ENCODE measurements at places on chromosomes 1 and 21. TPM values are rescaled to one million over a fixed set of nuclear protein-coding genes. Genes with fewer than 3 reads are reported as not detected.

- H3K36me3 ChIP-seq = no peaks in the 10 kb centered on the region
- H3K27me3 ChIP-seq = no peaks in the 10 kb centered on the region
- no peak overlapping the region for H3K4me3 ChIP-seq
- DNase-seq = peak; percentile 82
- H3K27ac ChIP-seq = peak overlapping the region; percentile 33
Measured at GRCh38 chr1:14476170-14476955, 122.1 kb upstream of the KAZN start.

- no peak overlapping the region for H3K27ac ChIP-seq
- H3K4me3 ChIP-seq = no peak overlapping the region
- H3K36me3 ChIP-seq = peaks cover 8% of the 10 kb centered on the region
- H3K27me3 ChIP-seq = no peaks in the 10 kb centered on the region
- DNase-seq = no peak
Measured at GRCh38 chr1:236865818-236866155, 70.7 kb downstream of the MTR start.

DNA sequence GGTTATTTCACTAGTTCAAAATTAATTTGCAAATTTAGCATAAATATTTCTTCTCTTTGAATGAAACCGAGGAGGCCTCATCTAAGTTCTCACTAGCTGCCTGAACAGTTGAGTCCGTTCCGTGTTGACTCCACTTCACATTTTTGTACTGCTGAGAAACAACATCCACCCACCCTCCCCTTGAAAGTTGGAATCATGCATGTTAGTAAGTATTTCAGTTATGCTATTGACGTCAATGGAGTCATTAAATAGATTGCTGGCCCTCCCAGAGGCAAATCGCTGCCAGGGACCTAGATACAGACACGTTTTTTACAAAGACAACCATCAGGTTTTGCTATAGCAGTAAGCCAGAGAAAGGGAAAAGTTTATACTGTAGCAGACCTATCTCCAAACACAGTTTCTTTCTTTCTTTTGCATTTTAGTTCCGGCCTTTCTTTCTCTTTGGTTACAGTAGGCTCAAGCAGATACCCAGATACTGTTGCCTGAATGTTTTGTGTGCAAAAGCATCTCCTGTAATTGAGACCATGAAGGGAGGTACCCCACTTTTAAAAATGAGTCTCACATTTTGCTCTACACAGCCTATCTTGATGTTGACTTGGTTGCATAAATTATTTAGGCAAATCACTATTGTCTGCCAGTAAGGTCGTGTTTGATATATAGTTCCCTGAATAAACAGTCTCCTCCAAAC lies 262.6 kb upstream of the SGIP1 start:
- H3K36me3 ChIP-seq = no peaks in the 10 kb centered on the region
- H3K4me3 ChIP-seq = peak overlapping the region; percentile 24
- no peaks in the 10 kb centered on the region for H3K27me3 ChIP-seq
- H3K4me1 ChIP-seq = peaks cover 17% of the 10 kb centered on the region

DNA sequence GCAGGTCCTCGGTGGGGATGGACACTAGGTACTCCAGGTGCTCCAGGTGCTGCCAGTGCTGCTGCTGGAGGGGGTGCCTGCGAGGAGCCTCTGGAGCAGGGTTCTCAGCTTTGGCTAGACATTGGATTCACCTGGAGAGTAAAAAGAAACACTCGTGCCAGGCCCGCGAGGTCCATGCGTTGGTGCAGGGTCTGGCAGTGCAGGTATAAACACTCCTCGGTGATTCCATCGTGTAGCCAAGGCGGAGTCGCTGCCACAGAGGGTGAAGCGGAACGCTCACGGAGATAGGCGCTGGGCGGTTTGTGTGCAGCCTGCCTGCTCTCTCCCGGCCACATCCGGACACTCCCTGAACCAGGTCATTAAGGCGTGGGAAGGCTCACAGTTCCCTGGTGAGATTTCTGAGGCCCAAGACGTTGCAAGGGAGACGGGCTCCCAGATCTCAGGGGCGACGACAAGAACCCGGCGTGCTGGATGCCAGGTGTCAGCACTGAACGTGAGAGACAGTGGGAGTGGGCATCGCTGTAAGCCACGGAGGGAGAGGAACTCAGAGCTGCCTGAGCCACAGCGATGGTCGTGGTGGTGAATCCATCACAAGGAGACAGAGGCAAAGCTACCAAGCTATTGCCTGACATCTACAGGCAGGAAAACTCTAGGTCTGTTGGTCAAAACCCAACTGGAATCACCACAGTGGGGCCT lies 17.2 kb upstream of the SUMO3 start:
- H3K36me3 ChIP-seq = no peaks in the 10 kb centered on the region
- no peaks in the 10 kb centered on the region for H3K27me3 ChIP-seq

LMX1A gene
- total RNA-seq = not detected

- H3K36me3 ChIP-seq = peaks cover 8% of the 10 kb centered on the region
- DNase-seq = no peak
- H3K4me3 ChIP-seq = no peak overlapping the region
- no peak overlapping the region for H3K27ac ChIP-seq
- H3K27me3 ChIP-seq = no peaks in the 10 kb centered on the region
Measured at GRCh38 chr1:225423518-225423855, 4.4 kb downstream of the LBR start.

- no peaks in the 10 kb centered on the region for H3K27me3 ChIP-seq
- H3K36me3 ChIP-seq = no peaks in the 10 kb centered on the region
- no peak overlapping the region for H3K27ac ChIP-seq
- no peaks in the 10 kb centered on the region for H3K4me1 ChIP-seq
- DNase-seq = no peak
- no peak overlapping the region for H3K4me3 ChIP-seq
Measured at GRCh38 chr1:63698001-63698838, 75.6 kb upstream of the ROR1 start.

CPT2 gene
- 12.7 TPM for total RNA-seq

DNA sequence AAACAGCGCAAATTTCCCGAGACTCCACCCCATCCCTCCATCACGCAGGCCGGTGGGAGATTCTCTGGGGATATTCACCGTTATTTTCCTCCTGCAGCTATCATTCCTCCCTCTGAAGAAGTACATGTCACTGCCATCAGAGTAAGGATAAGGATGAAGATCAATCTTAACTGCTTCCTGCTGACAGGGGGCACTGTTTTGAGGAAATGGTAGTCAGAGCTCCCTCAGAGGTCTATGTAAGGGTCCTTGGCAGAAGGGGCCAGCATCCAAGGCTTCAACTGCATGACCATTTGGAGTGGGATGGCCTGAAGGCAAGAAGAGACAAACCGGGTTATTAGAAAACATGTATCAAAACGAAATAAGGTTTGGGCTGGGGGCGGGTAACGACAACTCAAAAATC lies 111.5 kb downstream of the KCNK1 start:
- no peaks in the 10 kb centered on the region for H3K27me3 ChIP-seq
- H3K27ac ChIP-seq = no peak overlapping the region
- H3K4me1 ChIP-seq = no peaks in the 10 kb centered on the region
- DNase-seq = no peak
- no peaks in the 10 kb centered on the region for H3K36me3 ChIP-seq

WDR64 gene
- not detected for total RNA-seq

DNA sequence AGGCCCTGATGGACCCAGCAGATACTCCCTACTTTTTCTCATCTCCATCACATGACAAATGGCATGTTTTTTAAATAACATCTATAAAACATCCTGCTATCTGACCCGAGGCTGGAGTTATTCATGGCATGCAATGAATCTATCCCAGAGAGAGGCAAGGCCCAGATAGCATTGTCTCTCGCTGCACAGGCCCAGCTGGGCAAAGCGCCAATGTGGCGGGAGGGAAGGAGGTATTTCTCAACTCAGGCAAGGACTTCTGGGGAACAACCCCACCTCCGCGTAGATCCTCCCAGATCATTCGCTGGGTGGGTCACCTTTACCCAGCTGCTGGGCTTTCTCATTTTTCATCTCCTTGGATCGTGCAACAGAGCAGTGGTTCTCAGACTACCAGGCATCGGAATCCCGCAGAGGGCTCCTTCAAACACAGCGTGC lies 59.8 kb downstream of the ERG start:
- no peak overlapping the region for H3K4me3 ChIP-seq
- peak; percentile 94 for DNase-seq
- peaks cover 48% of the 10 kb centered on the region for H3K4me1 ChIP-seq
- H3K36me3 ChIP-seq = no peaks in the 10 kb centered on the region
- peak overlapping the region; percentile 18 for H3K27ac ChIP-seq

GRCh38 chr1:14923727-14924452 lies 229.7 kb upstream of the TMEM51 start:
- H3K4me1 ChIP-seq = peaks cover 5% of the 10 kb centered on the region
- no peaks in the 10 kb centered on the region for H3K36me3 ChIP-seq
- H3K4me3 ChIP-seq = peak overlapping the region; percentile 58
- peak; percentile 56 for DNase-seq
- H3K27me3 ChIP-seq = no peaks in the 10 kb centered on the region

ANGPTL3 gene
- total RNA-seq = not detected

GRCh38 chr1:23756676-23757075 lies 13.4 kb downstream of the ELOA start:
- no peak overlapping the region for H3K4me3 ChIP-seq
- DNase-seq = peak; percentile 45
- H3K27ac ChIP-seq = peak overlapping the region; percentile 14
- H3K27me3 ChIP-seq = no peaks in the 10 kb centered on the region
- peaks cover 7% of the 10 kb centered on the region for H3K4me1 ChIP-seq

Measured in astrocyte (in vitro differentiated cells and primary cell).